ENCODE measurements at places on chromosomes 1 and 21.
A peak's percentile ranks its signal among the peaks of the same experiment; 100 is the strongest.

- no peak for DNase-seq
Measured at GRCh38 chr1:238628110-238628509, 737.4 kb upstream of the ZP4 start.

DNA sequence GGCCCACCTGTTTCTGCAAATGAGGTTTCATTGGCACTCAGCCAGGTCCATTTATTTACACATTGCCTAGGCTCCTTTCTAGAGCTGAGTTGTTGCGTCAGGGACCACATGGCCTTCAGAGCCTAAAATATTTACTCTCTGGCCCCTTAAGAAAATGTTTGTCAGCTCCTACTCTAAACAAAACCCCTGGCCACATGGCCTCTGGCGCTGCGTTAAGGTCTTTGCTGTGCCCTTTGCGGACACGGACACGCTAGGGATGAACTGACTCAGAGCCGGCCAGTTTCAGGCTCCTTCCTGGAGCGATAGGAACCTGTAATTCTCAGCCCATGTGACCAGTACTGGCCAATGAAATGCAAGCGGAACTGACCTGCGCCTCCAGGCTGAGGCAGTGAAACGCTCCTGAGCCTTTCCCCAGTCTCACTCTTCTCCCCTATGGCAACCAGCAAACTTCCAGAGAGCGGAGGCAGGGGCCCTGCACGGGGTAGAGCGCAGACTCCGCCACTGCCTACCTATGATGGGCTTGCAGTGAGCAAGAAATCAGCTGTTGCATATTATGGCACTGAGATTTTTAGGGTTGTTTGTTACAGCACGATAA lies 160.3 kb downstream of the ETS2 start:
- DNase-seq: no peak

DNA sequence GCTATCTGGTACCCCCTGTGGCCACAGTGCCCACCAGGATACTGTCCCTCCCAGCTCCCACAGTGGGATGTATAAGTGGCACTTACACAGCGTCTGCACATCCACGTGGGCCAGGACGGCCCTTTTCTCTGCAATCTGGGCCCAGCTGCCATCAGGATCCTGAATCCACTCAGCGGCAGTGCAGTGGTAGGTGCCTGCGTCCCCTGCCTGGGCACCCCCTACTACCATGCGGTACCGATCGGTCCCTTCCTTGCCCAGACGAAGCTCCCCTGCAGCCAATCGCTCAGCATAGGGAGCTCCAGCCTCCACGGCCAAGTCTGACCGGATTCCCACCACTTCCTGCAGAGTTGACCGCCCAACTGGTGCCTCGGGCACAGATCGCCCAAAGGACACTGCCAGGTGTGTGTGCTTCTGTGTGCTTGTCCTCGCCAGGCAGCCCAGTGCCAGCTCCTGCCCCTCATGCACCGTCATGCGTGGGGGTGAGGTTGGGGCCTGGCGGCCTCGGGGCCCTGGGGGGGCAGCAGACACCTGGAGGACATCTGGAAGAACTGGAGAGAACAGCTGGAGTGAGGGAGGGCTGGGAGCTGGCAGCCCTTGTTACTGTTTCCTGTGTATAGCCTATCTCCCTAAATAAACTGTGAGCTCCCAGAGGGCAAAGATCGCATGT lies 4.7 kb downstream of the IGSF8 start:
- no peak for DNase-seq

DNA sequence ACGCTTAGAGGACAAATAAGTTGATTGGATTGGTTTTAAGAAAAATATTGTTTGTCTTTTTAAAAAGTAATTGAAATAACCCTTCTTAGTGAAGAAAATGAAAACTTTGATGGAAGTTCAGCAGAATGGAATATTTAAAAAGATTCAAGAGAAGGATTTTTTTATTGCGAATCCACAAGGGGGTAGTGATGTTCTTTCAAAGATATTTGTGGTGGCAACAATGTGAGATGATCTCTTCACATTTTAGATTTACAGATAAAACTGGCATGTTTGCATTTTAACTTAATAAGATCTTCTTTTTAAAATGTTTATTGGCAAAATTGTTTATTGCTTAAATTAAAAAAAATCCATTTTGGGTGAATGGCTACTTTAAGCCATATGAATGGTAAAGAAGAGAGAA lies 8.9 kb downstream of the CAMTA1 start:
- DNase-seq: peak; percentile 42

GRCh38 chr1:161111117-161111516 lies 6.7 kb downstream of the PFDN2 start:
- no peak for DNase-seq

DNA sequence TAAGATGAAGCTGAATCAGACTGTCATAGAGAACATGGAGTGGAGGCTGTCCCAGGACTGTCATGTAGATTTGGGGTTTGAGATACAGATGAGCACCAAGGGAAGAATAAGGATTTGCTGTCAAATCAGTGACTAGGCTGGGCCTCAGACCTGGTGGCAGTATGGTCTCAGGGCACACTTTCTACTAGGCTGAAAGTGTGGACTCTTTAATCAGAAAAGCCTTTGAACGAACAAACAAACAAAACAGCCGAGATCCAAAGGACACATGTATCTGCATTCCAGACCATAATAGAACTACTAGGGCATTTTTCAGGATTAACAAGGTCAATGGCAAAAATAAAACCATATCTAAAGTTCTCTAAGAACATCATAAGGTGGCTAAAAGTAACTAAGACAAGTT lies 2.9 kb downstream of the OR10J1 start:
- no peak for DNase-seq

GRCh38 chr1:108801101-108801500 lies 54.6 kb downstream of the STXBP3 start:
- no peak for DNase-seq

DNA sequence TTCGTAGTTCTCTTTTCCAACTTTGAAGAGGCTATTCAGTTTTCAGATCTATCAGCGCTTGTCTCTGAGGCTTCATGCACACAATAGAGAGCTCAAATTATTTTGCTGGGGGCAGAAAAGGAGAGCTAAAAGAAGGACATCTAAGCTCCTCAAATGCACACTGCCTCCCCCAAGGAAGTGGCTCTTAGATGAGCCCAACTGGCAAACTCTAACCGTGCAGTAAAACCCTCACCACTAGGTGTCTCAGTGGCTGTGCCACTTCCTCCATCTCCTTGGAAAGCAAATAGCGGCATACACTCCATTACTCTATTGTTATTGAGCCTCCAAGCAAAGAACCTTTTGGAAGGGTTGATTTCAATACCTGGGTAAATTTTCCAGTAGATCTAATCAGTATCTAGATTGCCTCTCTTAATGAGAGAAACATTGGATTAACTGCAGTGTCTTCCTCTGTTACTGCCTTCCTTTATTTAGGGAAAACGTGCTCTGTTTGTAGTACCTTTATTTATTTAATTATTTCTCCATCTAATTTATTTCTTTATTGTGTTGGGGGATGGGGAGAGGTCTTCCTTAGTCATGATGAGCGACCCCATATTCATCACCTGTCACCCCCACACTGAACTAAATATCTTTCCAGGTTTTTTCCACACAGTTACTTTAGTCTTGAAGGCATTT lies 9.2 kb upstream of the SFPQ start:
- peak; percentile 75 for DNase-seq

DNA sequence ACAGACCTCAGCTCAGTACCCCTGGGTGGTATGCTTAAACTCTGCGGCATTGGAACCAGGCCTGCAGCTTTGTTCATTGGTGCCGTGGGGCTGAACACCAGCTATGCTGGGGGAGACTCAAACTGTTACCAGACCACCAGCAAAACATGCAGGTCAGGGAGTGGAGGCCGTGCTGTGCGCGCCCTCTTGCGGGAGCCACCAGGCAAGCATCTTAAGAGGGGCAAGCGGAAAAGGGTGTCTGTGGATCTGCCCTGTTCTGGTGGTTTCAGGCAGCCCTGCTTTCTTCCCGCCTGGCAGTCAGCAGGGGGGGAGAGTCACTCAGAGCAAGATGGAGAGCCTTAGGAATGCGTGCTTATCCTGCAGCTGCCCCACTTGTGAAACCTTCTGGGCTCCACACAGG lies 276.9 kb upstream of the ZRANB2 start:
- DNase-seq: no peak

- DNase-seq: no peak
Measured at GRCh38 chr21:45122432-45123132, 48.2 kb downstream of the ADARB1 start.

- no peak for DNase-seq
Measured at GRCh38 chr1:208240662-208241355, 3.4 kb downstream of the PLXNA2 start.

DNA sequence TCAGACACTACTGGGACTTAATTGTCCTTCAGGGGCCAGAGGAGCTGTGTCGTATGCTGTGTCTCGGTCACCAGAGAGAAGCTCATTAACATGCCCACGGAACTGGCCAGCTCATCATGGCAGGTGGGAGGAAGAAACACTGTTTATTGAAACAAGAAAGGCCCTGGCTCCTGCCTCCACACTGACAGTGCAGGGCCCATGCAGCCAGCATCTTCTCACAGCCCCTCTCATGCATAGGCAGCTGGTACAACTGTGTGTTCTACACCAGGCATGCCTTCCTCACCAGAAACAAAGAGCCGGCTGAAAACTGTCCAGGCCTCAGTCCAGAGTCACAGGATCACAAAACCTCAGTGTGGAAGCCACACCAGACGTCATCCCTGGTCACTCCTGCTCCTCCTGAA lies 106.0 kb downstream of the UBE2U start:
- DNase-seq: peak; percentile 66

- DNase-seq: no peak
Measured at GRCh38 chr1:2558420-2558819, 2.2 kb downstream of the TNFRSF14 start.

GRCh38 chr1:6686294-6686693 lies 15.3 kb downstream of the DNAJC11 start:
- no peak for DNase-seq

GRCh38 chr1:64426681-64427080 lies 43.2 kb upstream of the CACHD1 start:
- DNase-seq: no peak

- no peak for DNase-seq
Measured at GRCh38 chr1:9770298-9770697, 53.5 kb downstream of the CLSTN1 start.

DNA sequence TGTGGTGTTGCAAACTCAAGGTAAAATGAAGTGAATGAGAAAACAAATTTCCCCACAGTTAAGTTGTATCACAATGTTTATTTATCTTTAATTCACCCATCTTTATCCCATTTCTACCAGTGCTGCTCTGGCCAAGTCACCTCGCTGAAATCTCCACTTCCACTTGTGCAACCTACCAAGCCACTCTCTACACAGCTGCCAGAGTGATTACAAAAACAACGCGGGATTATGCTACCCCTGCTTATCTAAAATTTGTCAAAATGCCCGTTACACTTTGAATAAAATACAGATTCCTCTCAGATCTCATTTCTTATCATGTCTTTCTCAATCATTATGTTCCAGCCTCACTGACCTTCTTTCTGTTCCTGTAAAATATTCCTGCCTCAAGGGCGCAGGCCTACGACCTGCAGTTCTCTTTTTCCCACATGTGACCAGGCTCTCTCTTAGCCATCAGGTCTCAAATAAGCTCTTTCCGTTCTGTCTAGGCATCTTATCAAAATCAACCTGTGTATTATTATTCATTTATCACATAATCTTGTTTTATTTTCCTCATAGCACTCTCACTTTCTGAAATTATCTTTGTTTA lies 95.6 kb downstream of the NTMT2 start:
- DNase-seq: no peak

- DNase-seq: no peak
Measured at GRCh38 chr1:41812051-41812450, 106.7 kb downstream of the HIVEP3 start.

DNA sequence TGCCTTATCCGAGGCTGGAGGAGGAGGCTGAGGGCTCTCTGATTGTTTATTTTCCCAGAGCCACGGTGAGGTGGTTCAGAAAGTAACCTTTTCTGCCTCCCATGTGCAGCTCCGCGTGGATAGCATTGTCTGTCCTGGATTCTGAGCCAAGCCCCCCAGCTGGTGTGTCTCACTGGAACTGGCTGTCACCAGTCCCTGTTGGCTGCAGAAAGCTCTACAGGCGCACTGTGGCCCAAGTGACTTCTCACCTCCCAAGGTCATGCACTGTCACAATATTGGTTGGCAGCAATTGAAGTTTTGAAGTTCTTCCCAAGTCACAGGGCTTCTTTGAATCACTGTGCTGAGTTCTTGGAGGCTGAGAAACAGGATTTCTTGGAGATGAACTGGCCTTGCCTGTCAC lies 8.2 kb downstream of the BMP8A start:
- DNase-seq: no peak

DNA sequence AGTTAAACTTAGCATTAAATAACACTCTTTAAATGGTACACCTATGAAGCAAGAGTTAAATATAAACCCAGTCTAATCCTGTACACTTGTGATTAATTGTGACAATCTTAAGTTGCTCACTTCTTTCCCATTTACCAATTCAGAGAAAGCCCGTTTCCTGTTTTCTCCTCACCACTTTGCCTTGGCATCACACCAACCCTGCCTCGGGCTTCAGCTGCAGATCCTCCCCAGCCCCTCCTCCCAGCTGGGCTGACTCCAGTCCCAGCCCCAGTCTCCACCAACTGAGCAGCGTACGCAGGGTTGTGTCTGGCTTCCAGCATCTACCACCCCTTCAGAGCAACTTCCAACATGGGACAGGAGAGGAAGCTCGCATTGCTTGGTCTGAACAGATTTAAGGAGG lies 4.1 kb downstream of the PYCR2 start:
- peak; percentile 81 for DNase-seq

GRCh38 chr1:7042322-7043190 lies 257.3 kb downstream of the CAMTA1 start:
- DNase-seq: peak; percentile 26

DNA sequence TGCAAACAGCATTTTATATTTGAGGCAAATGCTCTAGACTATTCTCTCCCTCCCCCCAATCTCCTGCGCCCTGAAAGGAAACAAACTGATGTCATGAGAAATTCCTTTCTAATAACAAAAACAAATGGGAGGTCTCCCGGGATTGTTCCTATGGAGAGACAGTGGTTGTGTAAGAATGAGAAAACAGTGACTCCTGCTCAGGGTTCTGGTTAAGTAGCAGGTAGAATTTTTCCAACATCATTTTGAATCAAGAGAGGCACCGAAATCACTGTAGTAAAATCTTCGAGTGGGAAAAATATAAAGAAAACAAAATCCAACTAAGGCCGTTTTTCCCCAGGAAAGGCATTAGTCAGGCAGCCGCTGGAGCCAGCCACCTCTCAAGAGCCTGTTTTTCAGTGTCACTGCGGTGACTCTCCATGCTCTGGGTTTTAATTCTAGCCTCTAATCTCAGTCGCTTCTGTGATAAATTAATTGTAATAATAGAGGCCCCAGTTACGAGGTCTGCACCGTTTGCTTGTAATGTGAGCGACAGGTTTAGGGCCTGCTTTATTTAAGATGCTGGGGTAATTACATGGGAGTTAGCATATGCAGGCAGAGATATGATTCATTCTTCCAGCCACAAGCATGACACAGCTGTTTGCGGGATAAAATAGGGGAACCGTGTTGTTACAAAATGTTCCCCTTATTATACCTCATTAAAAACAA lies 80.3 kb downstream of the RNF220 start:
- peak; percentile 17 for DNase-seq

DNA sequence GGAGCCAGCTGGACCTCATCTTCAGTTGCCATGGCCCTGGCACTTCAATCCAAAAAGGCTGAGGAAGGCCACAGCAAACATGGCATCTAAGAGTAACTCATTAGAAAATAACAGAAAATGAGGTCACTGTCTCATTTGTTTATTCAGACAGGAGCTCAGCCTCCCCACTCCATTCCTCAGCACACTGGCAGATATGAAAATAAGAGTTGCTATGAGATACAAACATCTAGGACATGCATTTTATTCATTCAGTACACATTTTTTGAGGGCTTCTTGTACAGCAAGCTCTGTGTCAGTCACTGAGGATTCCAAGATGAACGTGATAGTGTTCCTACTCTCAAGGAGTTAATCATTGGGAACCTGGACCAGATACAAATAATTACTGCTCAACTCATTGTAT lies 32.7 kb upstream of the TMEM125 start:
- DNase-seq: no peak

Data from hippocampal formation (tissue), 2 donors.